ENCODE measurements at places on chromosomes 13 and 19.

GRCh38 chr19:12720851-12721655 is 2.7 kb downstream of the TNPO2 start:
- DNase-seq: peak; percentile 17

GRCh38 chr19:5334824-5335500 is 5.7 kb downstream of the PTPRS start:
- no peak for DNase-seq

- DNase-seq: no peak
These were observed 6.2 kb downstream of the GNA11 start for GRCh38 chr19:3100331-3100730.

- no peak for DNase-seq
These were observed 60.6 kb downstream of the COLGALT1 start for GRCh38 chr19:17615889-17616685.

- no peak for DNase-seq
These were observed 18.2 kb downstream of the COMP start for GRCh38 chr19:18772620-18773587.

DNA sequence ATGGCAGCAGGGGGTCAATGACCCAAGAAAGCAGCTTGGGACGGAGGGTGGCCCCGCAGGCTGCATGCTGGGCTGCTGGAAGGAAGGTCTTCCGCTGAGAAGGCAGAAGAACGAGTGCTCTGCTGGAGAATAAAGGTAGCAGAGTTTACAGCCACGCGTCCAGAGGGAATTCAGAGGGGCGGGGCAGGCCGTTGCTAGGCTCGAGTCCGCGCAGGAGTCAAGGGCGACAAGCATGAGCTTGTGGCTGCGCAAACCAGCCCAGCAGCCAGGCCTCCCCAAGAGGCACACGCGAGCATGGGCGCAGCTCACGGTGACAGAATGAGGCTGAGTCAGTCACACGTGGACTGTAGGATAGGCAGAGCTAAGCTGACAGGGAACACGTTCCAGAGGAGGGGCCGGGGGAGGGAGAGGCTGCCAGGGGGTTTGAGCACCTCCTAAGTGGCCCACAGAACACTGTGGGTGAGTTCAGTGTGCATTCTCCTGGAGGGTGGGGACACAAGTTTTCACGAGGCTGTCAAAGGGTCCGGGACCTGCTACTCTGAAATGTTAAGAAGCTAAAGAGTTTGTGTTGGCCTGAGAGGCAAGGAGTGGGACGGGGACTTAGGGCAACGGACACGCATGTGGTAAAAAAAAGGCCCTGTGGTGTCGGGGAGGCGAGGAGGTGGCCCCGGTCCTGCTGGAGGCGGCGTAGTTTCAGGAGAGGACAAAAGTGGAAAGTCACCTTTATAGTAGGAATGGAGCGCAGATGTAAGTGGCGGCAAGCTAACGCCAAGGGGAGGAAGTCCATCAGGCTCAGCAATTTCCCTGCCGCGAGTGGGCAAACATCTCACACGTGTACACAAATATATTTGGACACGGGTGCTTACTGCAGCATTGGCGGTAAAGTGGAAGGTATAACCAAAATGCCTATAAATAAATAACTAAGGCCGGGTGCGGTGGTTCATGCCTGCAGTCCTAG is 17.7 kb downstream of the RFX2 start:
- peak; percentile 87 for DNase-seq

Data from fibroblast of the aortic adventitia (primary cell).